Epithelial cell of proximal tubule (primary cell): ENCODE measurements at places on chromosomes 11 and 22. TPM values are rescaled to one million over a fixed set of nuclear protein-coding genes. Genes with fewer than 3 reads are reported as not detected.

Gene UBQLNL
- 0.06 TPM in 1 of 2 replicates, not detected in the other for total RNA-seq

GRCh38 chr11:83147895-83148294 lies 9.0 kb upstream of the PCF11 start:
- no peak for DNase-seq

GRCh38 chr11:100647861-100648260 lies 39.2 kb upstream of the ARHGAP42 start:
- DNase-seq: no peak

DNA sequence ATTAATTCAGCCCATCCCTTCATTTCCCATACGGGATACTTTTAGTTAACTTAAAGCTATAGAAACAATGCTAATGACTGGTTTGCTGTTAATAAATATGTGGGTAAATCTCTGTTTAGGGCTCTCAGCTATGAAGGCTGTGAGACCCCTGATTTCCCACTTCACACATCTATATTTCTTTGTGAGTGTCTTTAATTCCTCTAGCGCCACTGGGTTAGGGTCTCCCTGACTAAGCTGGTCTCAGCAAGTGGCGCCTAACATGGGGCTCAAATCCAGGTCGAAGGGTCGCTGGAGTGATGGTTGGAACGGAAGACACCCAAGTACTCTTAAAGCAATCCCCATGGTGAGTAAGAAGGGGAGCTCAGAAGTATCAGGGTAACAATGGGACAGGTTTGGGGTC lies 14.4 kb upstream of the OOSP1 start:
- no peak for DNase-seq

DNA sequence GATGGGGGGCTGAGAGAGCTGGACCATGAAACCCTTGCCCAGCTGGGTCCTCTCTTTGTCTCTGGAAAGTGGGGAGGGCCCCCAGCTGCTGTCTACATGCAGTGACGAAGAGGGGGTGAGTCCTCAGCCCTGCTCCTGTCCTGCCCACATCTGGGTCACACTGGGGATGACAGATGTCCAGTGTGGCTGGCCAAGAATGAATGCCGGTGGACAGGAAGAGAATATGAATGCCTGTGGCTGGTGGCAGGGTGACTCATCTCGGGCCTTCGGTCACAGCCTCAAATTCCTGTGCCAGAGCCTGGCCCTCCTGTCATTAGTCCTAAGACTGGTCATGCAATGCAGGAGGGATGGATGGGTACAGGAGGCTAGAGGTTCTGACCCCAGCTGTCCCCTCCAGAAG lies 2.2 kb upstream of the PNPLA3 start:
- no peak for DNase-seq

Gene PANX3
- total RNA-seq: not detected in 2 replicates
